ENCODE measurements at places on chromosomes 6 and 20.

GRCh38 chr6:54264581-54265272, 43.5 kb upstream of the TINAG start:
- no peak for DNase-seq

GRCh38 chr6:152594701-152595100, 42.5 kb downstream of the SYNE1 start:
- DNase-seq, result no peak

DNA sequence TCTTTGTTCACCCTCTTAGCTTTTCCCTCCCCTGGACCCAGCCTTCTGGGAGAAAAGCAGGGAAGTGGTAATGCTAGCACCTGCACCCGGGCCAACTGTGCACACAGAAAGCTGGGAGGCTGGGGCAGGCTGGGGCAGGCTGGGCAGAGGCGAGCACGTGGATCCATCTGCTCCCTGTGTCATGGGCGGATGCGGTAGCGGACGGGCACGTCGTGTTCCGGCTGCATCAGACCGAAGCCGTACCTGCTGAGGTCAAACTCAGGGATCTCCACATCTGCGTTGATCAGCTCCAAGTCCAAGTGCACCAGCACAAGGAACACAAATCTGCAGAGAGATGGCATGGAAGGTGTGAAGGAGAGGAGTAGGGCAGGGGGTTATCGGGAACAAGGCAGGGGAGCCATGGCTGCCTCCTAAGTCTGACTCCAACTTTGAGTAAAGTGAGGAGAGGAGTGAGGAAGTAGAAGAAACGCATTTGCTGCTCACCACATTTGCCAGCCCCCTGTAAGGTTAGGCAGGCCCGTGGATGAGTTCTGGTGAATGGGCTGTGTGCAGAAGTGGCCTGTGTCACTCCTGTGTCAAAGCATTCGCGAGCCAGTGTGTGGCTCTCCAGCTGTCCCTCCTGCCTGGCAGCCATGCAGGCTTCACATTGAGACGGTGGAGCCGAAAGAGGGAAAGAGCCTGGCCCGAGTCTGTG, 25.4 kb upstream of the KCNB1 start:
- no peak for DNase-seq

GRCh38 chr20:62461157-62461556, 14.6 kb downstream of the GATA5 start:
- no peak for DNase-seq

DNA sequence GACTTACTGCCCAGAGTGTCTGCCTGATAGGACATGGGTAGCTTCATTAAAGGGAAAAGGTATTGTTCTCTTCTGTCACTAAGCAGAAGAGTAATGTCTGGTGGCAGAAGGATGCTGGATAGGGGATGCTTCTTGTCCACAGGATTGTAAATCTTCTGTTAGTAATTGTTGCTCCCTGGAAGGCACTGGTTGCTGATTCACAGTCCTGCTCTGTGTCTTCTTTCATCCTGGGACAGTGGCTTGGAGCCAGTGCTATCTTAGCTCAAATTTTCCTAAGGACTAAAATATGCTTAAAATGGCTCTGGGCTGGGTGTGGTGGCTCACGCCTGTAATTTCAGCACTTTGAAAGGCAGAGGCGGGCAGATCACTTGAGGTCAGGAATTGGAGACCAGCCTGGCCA, 48.0 kb downstream of the SYTL3 start:
- DNase-seq, result no peak

DNA sequence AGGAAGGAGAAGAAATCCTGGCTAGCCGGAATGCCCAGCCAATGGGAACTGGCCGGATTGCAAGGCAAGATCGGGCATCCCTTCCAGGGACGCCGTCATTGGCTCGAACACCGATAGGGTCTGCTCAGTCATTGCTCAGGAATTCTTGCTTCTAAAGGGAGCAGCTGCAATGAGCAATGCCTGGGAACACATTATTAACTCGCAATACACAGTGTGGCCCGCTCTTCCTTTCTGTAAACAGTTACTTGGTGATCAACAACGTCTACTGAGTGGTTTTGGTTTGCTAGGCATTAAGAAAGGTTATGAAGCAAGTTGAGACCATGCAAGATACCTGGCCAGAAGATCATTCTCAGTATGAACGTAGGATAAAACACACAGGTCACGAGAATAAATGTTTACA, 165.4 kb upstream of the CITED2 start:
- DNase-seq, result no peak

DNA sequence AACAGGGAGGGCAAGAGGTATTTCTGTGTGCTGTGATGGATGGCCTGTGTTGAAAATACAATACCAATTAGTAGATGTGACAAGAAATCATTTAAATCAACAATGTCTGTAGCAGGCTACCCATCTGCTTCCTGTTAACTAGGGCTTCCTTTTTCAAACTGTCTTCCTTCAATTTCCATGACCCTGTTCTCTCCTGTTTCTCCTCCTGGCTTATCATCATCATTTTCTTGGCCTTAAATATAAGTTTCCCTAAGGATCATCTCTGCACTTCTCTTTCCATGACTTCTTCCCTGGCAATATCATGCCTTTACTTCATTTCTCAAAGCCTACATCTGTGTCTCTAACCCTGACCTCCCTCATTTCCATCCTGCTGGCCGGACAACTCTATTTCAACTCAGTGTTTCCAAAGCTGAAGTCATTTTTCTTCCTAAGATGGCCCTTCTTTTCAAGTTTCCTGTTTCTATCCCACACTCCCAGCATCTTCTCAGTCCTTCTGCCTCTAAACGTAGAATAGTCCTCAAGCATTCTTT, 18.2 kb downstream of the ZC2HC1B start:
- DNase-seq, result no peak

DNA sequence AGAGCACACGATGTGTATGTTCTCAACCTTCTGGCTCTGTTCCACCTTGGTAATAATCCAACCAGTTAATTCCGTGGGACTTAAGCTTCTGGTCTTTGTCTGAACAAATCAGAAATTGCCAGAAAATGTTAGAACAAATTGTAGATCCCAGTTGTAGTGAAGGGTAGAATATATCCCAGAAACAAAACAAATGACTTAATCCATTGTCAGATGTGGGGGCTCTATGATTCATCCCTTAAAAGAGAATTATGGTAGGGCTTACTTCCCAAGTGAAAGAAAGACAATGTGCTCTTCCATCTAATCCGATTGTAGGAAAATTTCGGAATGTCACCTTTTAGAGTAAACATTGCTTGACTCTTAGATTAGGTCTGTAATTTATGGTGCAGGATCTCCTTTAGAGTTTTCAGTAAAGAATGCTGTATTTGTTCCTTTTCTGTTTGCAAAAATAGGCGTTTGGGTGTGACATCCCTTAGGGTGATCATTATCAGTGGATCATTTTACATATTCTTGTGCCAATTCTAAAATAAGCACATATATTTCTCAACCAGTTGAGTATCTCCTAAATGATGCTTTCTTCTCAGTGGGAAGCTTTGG, 234.5 kb upstream of the ZNF217 start:
- no peak for DNase-seq

- DNase-seq, result no peak
These were observed 18.8 kb downstream of the CFAP61 start for GRCh38 chr20:20070871-20071726.

GRCh38 chr20:41697861-41698559, 79.8 kb upstream of the CHD6 start:
- DNase-seq, result no peak

DNA sequence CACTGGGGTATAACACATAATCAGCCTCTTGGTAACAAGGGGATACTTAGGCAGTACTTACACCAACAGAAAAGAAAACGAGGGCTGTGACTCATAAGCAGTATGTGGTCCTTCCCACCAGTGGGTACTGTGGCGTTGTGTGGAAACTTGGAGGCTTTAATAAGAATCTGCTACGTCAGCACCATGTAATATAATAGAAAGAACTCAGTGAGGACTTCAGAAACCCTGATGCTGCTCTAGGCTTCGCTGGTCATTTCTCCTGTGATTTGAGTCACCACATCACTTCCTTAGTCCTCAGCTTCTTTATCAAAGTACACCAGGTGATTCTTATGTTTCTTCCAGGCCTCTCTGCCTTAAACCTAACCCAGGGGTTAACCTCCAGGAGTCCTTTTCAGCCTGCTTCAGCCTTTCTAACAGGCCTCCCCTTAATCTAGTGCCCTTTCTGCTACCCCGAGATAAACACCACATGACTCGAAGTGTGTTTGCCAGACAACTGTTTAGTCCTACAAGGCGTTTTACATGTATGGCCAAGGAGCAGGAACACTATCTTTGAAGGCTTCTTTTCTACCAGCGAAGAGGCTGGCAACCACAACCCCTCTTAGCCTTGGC, 68.5 kb downstream of the FYN start:
- no peak for DNase-seq

GRCh38 chr6:43999628-44000027, 127.6 kb downstream of the MRPL14 start:
- no peak for DNase-seq

- no peak for DNase-seq
These were observed 46.0 kb upstream of the TASP1 start for GRCh38 chr20:13684566-13685222.

DNA sequence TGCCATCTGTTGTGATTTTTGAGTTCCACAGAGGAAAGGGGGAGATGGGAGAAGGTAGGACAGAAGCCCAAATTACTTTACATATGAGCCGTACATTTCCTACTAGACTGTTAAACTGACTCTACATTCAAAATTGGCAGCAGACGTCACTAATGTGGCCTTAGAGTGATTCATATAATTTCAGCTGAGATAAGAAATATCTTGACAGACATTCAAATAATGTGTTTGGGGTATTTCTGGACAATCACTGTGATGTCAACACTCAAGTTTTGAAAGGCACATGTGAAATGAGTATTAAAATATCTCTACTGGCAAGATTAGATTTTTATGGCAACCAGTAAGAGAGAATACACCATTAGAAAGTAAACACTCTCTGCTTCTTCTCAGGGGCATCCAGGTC, 104.0 kb downstream of the MTFR2 start:
- DNase-seq, result no peak

DNA sequence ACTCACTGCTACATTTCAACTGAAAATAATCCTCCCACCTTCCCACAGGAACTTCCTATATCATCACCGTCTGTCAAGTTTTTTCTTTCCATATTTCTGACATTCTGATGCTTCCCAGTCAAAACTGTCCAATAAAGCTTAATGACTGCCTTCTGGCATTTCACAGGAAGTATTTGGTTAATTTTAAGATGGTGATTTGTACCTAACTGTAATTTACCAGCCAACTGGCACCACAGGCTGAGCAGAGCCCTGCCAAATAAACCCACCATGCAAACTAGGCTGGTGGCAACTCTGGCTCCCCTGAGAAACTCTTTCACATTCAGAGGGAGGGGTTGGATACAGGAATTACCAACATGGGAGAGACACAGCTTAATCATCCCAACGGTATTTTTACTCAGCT, 50.0 kb downstream of the KLHL32 start:
- DNase-seq, result no peak

GRCh38 chr6:111347589-111347988, 135.4 kb downstream of the REV3L start:
- DNase-seq, result no peak

GRCh38 chr6:43107344-43108062, 31.4 kb downstream of the PTK7 start:
- DNase-seq, result no peak

- DNase-seq, result no peak
These were observed 489 bp downstream of the TBX18 start for GRCh38 chr6:84763886-84764331.

DNA sequence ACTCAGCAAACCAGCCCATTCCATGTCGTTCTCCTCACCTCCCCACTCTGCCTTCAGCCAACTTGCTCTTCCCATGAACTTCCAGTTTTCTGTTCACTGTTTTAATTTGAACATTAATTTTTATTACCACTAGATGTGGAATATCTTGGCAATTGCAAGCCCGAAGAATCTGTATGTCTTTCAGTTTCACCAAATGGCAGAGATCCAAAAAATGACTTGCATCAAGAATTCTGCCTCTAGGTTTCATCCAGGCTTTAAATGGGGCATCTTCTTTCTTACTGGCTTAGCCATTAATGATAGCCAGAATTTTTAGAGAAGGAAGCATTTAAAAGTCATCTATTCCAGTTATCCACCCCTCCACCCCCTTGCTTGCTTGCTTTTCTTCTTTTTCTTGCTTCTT, 39.0 kb downstream of the CAP2 start:
- DNase-seq, result no peak

GRCh38 chr20:40551125-40551530, 137.9 kb downstream of the MAFB start:
- DNase-seq, result no peak

DNA sequence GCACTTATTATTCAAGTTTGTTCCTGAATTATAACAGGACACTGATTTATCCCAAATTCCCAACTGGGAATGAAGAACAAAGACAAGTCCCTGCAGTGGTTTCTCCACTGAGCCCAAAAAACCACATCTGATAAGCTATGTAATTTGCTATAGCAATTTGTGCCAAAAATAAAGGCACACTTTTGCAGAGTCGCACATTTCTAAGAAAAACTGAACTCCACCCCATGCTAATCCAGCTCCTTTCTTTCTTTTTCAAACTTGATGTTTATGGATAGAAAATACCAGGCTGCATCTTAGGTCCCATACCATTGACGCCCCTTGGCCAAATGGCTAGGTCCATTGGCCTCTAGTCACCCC, 170.2 kb upstream of the CITED2 start:
- DNase-seq, result no peak

DNA sequence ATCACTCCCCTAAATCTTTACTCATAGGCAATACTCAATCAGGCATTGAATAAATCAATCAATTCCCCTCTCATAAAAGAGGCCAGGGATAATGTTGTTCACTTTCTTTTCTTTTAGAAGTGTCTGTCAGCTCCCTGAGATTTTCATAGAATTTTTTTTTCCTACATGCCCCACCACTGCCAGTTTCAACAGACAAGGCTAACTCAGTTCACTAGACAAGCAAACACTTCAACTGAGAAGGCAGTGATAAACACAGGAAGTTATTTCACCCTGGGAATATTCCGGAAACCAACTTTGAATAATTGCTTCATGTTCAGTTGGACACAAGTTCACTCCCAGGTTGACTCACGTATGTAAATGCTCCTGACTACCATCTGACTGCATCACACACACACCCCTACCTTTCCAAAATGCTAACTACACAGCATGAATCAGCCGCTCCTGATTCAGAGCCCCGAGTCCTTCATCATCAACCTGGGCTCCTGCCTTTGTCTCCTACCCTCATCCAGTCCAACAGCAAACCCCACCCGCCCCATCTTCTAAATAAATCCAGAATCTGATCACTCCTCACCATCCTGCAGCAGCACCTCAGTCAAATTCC, 143.9 kb downstream of the BCAS1 start:
- no peak for DNase-seq

GRCh38 chr6:43954311-43955131, 172.7 kb downstream of the MRPL14 start:
- DNase-seq, result no peak

- no peak for DNase-seq
These were observed 67.5 kb downstream of the RTN4IP1 start for GRCh38 chr6:106561686-106562405.
